CD14-positive monocyte (primary cell): ENCODE measurements at places on chromosomes 3 and 15.

DNA sequence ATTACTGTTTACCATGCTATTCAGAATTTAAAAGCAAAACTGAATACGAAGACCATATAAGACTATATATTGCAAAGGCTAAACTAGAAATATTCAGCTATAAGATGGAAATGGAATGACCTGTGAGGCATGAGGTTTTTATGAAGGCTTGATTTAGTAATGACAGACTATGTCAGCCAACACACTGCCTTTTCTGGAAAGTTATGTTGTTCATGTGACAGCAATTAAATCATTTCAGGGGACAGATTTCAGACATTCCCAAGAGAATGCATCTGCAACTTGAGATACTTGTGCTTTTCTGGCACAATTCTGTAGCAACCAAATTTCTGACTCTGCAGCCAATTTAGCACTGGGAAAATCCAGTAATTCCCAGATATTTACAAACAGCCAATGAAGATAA is 8.6 kb upstream of the GATM start:
- DNase-seq, result no peak

DNA sequence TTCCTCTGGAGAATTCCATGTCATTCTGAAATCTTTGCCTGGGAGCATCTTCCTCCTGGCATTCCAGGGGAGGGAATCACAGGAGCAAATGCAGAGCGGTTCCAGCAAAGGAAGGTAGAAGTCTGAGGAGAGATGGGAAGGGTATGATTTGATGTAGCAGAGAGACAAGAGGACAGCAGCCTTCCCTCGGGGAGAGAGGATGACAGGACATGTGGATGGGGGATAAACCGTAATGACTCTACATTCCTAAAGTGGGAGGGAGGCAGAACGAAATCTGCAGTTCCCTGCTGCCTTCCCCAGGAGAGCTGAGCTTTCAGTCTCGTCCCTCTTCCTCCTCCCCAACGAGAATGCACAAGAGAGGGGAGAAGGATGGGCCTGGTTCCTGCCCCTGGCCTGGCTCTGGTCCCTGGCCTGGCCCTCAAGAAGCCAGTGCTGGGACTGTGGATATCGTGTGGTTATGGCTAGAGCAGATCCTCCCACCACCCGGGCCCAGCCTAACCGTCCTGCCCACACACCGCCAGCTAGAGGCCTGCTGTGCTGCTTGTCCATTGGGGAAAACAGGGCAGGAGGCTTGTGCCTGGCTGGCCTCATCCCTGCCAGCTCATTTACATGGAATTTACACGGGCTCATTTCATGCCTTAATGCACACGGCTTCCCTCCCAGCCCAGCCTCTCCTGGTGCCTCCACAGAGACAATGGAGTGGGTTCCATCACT is 26.6 kb downstream of the SEMA7A start:
- no peak for DNase-seq

DNA sequence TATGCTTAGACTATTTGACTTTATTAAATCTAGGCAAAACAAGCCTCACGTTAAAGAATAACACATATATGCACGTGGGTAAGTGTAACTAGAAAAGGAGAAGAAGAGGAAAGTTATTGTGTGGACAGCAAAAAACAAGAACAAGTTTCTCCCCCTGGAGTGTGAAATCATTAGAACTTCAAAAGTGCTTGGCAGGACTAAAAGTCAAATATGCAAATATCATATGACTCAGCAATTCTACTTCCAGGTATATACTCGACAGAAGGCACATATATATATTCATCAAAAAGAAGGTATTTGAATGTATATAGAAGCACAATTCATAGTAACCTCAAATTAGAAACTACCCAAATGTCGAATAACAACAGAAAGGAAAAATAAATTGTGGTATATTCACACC is 68.9 kb upstream of the STXBP5L start:
- no peak for DNase-seq

DNA sequence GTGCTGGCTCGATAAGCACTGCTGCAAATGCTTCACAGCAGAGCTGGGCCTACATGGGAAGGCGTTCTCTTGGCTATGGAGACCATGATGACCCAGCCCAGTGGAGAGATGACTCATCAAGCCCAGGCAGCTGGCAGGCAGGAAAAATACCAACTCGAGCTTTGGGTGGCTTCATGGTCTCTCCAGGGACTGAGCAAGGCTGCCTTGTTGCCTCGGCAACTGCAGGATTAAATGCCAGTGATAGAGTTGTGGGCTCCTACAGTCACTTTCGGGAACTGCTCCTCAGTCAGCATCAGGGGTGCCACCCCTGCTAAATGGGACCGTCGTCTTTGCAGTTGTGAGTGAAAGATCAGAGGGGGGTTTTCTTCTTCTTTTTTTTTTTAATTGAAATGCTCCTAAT is 54.6 kb upstream of the MYZAP start:
- no peak for DNase-seq

DNA sequence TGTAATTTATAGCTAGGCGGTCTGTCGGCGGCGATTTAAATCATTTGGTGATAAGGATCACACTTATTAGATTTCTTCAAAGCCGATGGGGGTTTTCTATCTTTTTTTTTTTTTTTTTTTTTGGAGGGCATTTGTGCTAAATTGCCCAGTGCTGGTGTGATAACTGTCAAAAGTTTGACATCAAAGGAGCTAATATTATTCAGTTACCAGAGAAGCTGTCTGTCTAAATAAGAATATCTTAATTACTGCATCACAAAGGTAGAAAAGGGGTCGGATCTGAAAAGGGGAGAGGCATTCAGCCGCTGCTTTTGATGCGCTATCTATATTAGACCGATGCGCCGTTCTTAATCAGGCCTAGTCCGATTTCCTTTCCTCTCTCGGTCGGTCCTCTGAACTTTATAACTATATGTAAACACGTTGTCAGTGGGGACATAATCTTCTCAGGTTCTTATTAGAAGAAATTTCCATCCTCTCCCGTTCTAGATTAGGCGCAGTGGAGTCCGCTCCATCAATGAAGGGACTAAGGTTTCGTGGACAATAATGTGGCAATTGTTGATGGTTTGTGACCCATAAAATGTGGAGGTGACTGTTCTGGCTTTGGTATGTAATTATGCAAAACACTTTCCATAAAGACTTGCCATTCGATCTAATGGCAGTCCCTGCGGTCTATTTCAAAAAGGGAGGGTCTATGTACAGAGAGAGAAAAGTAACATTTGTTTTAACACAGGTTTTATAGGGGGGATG is 31.7 kb downstream of the NR2F2 start:
- no peak for DNase-seq
